ENCODE measurements at places on chromosomes 16 and 17.

- no peak for DNase-seq
These were observed 8.8 kb downstream of the SLC9A5 start for GRCh38 chr16:67257486-67258160.

DNA sequence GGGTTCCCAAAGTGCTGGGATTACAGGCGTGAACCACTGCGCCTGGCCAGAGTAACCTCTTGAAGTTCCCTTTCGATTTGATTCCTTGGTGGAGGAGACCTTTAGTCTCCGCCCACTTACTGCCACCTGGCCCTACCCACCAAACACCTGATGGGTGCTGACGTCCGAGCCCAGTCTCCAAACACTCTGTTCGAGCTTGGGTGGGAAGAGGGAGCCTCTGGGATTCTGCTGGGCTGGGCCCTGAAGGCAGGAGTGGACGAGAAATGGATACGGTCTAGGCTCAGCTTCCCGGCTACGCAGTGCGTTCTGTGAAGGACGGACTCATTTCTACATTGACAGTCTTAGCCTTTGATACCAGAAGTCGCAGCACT, 870 bp upstream of the ITGA3 start:
- peak; percentile 25 for DNase-seq

- DNase-seq = no peak
These were observed 248.9 kb downstream of the SHISA9 start for GRCh38 chr16:13150181-13150885.

- DNase-seq = no peak
These were observed 71.1 kb downstream of the BANP start for GRCh38 chr16:88022076-88023042.

- no peak for DNase-seq
These were observed 308.2 kb upstream of the GOT2 start for GRCh38 chr16:59042301-59042700.

- no peak for DNase-seq
These were observed 57.0 kb upstream of the TNRC6C start for GRCh38 chr17:77901481-77901880.

DNA sequence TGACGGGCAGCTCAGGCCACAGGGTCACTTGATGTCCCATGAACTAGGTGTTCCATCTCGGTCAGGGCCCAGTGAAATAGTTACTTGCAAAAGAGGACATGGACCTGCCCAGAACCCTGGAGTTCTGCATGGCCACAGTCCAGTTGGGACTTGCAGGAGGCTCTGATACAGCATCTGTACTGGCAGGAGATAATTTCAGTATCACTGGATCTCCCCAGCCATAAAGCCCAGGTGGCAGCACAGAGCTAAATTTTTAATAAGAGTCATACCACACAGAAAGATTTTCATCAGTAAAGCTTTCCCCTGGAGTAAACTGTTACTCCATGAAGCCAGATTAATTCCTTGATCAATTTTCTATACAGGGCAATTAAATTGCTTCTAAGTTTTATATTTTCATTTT, 18.0 kb upstream of the SLC16A5 start:
- DNase-seq = no peak

- DNase-seq = no peak
These were observed 9.2 kb downstream of the QPRT start for GRCh38 chr16:29688172-29688571.

DNA sequence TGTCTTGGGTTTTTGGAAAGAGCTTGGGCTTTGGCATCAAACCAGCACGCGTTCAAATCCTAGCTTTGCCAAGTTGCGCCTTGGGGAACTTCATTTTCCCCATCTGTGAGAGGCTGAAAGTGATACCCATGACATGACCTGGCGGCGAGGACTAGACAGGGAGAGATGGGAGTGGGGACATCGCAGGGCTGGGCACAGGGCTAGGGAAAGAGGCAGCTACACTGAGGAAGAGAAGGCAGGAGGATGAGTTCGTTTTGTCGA, 202.9 kb downstream of the IRF8 start:
- no peak for DNase-seq

DNA sequence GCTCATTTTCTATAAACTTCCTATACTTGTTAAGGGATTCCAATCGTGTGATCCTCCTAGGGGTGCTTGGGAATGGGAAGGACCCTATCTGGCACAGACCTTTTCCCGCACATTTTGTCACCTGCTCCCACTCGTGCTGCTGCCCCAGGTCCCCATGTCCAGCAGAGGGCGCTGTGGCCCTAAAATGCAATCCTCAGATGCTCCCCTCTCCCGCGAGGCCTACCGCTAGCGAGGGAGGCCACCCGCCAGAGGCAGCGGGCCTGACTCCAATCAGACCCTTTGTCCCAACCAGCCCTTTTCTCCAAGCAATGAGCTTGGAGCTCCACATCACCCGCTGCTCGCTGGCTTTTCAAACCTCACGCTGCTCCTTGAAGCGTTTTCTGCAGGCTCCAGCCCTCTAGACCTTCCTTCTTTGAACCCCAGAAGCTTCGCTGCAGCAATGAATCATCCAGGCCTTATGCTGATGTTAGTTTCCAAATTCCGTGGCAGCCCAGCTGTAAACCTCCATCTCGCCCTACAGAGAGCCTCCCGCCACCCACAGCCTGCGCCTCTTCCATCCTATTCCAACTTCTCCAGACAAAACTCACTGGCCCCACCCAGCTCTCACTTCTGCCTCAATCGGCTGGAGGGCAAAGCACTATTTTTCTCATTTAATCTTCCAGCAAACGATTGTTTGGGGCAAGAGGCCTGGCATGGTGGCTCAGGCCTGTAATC, 23.6 kb upstream of the FZD2 start:
- DNase-seq = peak; percentile 86

DNA sequence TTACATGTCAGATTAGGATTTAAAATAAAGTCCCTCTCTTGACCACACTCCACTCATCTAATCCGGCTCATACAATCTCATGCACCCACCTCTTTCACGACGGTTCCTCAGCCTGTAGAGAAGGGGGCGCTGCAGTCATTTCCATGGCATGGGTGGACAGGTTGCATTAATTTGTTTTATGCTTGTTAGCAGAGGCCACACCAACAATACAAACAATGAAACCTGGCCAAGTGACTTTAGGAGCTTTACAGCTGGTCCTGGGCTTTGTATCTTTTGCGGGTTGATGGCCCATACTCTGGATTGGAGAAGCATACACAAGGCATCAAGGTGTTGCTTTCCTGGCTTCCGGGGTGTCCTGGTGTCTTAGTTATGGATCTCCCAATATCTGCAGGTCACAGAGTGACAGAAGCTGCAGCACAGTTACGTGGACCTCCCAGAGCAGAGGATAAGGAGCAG, 9.7 kb upstream of the SNF8 start:
- no peak for DNase-seq

Data from activated naive CD4-positive, alpha-beta T cell treated with Interleukin-2 at 50 U/mL for 16 hours (primary cell).